Foreskin keratinocyte (primary cell): ENCODE measurements at places on chromosomes 11 and 22. TPM values are rescaled to one million over a fixed set of nuclear protein-coding genes. Genes with fewer than 3 reads are reported as not detected.

Gene PDE3B
- under 0.01 and 0.03 TPM in 2 replicates for total RNA-seq

Gene OR5P2
- 0.07 and 0.34 TPM in 2 replicates for total RNA-seq

Gene SCO2
- total RNA-seq = 1.3 and 1.9 TPM in 2 replicates

Gene ROBO4
- total RNA-seq = 1.5 and 6.4 TPM in 2 replicates

Gene NCF4
- total RNA-seq = not detected in 2 replicates

Gene FXYD2
- total RNA-seq = not detected in 2 replicates

Gene KCNJ11
- 0.04 TPM in 1 of 2 replicates, not detected in the other for total RNA-seq

Gene B4GALNT4
- total RNA-seq = 12.7 and 28.4 TPM in 2 replicates

Gene RAPSN
- total RNA-seq = 0.14 and 0.18 TPM in 2 replicates

Gene FADS1
- total RNA-seq = 88.0 and 97.3 TPM in 2 replicates

Gene APOA4
- total RNA-seq = not detected in 2 replicates

Gene DEUP1
- total RNA-seq = not detected in 2 replicates

Gene MADD
- total RNA-seq = 15.3 and 16.8 TPM in 2 replicates

Gene DEFB131B
- total RNA-seq = not detected in 2 replicates

Gene ARHGAP20
- total RNA-seq = not detected in 2 replicates

Gene AIP
- total RNA-seq = 40.4 and 41.0 TPM in 2 replicates

Gene MYEOV
- 3.0 and 5.4 TPM in 2 replicates for total RNA-seq

Gene CRYBB2
- total RNA-seq = not detected in 2 replicates

Gene INTS4
- 24.4 and 24.9 TPM in 2 replicates for total RNA-seq

Gene POU2AF3
- total RNA-seq = not detected in 2 replicates

Gene FAM227A
- 0.46 and 1.5 TPM in 2 replicates for total RNA-seq

Gene SLCO2B1
- total RNA-seq = not detected in 2 replicates

Gene THY1
- 15.2 and 51.6 TPM in 2 replicates for total RNA-seq

Gene DUSP8
- total RNA-seq = 0.71 and 0.88 TPM in 2 replicates

Gene PAX6
- total RNA-seq = not detected in 2 replicates

Gene TRIM49
- total RNA-seq = not detected in 2 replicates

Gene XNDC1N
- 3.7 and 4.4 TPM in 2 replicates for total RNA-seq

Gene SUSD2
- total RNA-seq = 0.03 and 0.04 TPM in 2 replicates

Gene TMEM151A
- total RNA-seq = 0.04 TPM in 1 of 2 replicates, not detected in the other

Gene CD3G
- total RNA-seq = not detected in 2 replicates

Gene TREH
- not detected in 2 replicates for total RNA-seq

Gene CHCHD10
- 29.9 and 71.2 TPM in 2 replicates for total RNA-seq

Gene OR52N4
- total RNA-seq = not detected in 2 replicates

Gene RIMBP3B
- 0.14 TPM in 1 of 2 replicates, not detected in the other for total RNA-seq

Gene DMC1
- 2.3 and 4.0 TPM in 2 replicates for total RNA-seq

Gene ZNF74
- 9.2 and 10.7 TPM in 2 replicates for total RNA-seq

Gene FOLH1
- 0.42 and 0.68 TPM in 2 replicates for total RNA-seq

Gene MIOX
- not detected in 2 replicates for total RNA-seq

Gene CAPN1
- 287 and 288 TPM in 2 replicates for total RNA-seq

Gene CCDC87
- 0.32 and 0.34 TPM in 2 replicates for total RNA-seq

Gene FAM111B
- total RNA-seq = 24.6 and 24.8 TPM in 2 replicates

Gene C11orf65
- total RNA-seq = 0.31 and 0.95 TPM in 2 replicates

Gene SLC22A9
- total RNA-seq = not detected in 2 replicates

Gene PRR33
- not detected in 2 replicates for total RNA-seq

Gene NXPE2
- not detected in 2 replicates for total RNA-seq

Gene ASRGL1
- 0.18 and 0.20 TPM in 2 replicates for total RNA-seq

Gene VSIG10L2
- not detected in 2 replicates for total RNA-seq

Gene C11orf86
- total RNA-seq = not detected in 2 replicates

Gene OR2AT4
- not detected in 2 replicates for total RNA-seq

Gene CXCR5
- total RNA-seq = not detected in 2 replicates

Gene PYGM
- 0.07 TPM in 2 replicates for total RNA-seq

Gene DLG2
- total RNA-seq = 0.21 and 0.75 TPM in 2 replicates

Gene NOX4
- 0.10 TPM in 1 of 2 replicates, not detected in the other for total RNA-seq

Gene SPON1
- total RNA-seq = not detected in 2 replicates

Gene CFAP300
- total RNA-seq = 3.1 and 3.5 TPM in 2 replicates
